ENCODE measurements at places on chromosomes 5 and 9. TPM values are rescaled to one million over a fixed set of nuclear protein-coding genes. Genes with fewer than 3 reads are reported as not detected.

DNA sequence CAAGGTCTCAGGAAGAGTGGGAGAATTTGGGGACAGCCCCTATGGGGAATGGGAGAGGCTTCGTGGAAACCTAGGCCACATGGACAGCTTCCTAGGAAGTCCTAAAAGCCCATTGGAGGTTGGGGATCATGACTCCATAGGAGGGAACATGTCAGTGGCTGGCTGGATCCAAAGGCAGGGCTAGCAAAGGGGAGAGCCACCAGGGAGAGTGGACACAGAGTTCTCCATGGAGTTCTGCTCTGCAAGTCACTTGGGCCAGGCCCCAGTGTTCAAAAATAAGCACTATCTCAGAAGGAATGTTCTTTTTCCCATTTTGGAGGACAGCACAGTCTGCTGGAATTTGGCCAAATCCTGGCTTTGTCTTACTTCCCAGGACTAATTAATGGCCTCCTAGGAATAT lies 140.6 kb upstream of the RAD23B start:
- no peak for DNase-seq

DNA sequence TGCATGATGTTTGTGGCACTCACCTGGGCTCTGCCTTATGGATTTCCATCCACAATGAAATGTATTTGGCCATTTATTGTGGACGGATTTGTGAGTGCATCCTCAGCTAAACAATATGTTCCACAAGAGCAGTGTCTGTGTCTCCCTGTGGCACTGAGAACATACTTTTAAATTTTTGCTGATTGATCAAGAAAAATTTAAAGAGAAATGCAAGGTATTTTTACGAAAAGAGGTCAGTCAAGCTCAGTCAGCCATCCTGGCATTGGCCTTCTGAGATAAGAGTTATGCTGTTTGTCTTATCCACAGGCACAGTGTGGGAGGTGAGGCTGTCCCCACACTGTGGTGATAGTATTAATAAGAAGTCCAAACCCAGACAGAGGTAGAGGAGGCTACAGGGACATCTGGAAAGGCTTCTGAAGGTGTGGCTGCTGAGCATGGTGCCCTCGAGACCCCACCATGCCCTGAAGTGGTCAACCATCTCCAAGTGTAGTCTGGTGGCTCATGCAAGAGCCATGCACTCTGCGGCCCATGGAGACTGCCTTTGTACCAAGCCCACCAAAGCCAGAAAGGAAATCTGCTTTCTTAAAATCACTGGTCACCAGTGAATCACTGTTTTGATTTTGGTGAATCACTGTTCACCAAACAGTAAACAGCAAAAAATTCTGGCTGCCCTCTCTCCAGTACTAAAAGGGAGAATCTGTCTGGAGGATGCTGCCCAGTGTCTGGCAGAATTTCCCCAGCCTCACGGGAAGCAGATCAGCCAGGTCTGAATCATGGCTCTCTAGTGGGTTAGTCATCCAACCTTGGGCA lies 28.8 kb downstream of the SPOCK1 start:
- peak; percentile 13 for DNase-seq

DNA sequence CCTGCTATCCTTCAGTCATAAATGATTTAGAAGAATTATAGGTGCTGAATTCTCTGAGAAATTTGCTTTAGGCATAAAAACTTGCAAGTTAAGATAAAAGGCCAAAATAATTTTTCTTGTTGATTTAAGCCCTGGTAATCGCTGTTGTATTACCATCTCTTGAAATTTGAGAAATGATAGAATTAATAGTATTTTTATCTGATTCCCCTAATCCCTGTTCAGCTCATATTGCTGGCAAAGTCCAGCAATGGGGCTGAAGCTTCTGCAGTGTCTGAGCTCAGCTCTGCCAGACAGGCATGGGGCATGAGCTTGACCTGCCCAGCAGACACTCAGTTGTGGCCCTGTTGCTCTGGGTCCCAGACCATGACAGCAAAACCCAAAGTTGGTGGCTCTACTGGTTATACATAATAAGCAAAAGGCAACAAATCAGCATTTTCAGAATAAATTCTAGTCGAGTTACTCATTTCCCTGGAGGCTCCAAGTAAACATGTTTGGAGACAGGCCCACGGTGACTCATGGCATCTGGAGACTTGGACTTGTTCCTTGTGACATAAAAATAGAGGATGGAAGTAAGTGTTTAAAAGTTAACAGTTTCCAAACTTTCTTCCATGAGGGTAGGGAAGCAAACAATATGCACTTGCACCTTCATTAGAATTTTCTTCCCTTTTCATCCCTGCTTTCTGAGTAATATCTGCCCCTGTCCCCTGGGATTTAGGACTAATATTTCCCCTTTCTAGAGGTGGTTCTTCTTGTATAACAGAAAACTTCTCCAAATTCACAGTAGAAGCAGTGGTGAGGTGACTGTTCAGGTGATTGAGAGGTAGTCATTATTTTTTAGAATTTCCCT lies 60.2 kb upstream of the SLC2A8 start:
- DNase-seq, result peak; percentile 65

GRCh38 chr5:66333192-66333591 lies 189.1 kb downstream of the SREK1 start:
- no peak for DNase-seq

GRCh38 chr5:142356349-142356715 lies 31.5 kb upstream of the SPRY4 start:
- no peak for DNase-seq

- DNase-seq, result peak; percentile 92
Measured at GRCh38 chr9:114098936-114099668, at the start of gene KIF12. TSS of gene KIF12 (minus strand) at chr9:114099292. CDS start at chr9:114099276, 16 bp downstream.

GRCh38 chr5:61397238-61397637 lies 65.2 kb downstream of the ZSWIM6 start:
- DNase-seq, result peak; percentile 55

DNA sequence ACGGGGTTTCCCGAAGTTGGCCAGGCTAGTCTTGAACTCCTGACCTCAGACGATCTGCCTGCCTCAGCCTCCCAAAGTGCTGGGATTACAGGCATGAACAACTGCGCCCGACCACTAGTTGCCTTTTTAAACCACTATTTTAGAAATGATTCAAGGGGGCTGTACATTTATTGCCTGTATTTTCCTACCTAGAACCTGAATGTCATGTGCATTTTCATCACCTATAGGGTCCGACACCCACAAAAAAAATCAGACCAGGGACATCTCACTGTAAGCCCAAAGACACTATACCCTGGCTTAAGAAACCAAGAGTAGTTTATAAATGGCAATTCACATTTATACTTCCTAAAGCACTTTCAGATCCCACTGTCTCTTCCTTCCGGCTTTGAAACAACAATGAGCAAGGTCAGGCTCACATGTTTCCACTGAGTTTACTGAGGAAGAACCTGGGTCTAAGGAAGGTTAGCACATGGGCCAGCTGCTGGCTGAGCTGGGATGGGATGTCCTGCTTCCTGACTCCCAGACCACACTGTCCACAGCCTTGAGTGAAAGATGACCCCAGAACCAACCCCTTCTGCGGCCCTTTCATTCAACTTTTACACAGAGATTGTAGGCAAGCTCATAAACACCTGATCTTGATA lies 87.3 kb downstream of the SERINC5 start:
- DNase-seq, result no peak

CDH10 gene
- total RNA-seq, result not detected

OMD gene
- 13.9 TPM for total RNA-seq
